ENCODE measurements at places on chromosomes 2 and 18. TPM values are rescaled to one million over a fixed set of nuclear protein-coding genes. Genes with fewer than 3 reads are reported as not detected.

DNA sequence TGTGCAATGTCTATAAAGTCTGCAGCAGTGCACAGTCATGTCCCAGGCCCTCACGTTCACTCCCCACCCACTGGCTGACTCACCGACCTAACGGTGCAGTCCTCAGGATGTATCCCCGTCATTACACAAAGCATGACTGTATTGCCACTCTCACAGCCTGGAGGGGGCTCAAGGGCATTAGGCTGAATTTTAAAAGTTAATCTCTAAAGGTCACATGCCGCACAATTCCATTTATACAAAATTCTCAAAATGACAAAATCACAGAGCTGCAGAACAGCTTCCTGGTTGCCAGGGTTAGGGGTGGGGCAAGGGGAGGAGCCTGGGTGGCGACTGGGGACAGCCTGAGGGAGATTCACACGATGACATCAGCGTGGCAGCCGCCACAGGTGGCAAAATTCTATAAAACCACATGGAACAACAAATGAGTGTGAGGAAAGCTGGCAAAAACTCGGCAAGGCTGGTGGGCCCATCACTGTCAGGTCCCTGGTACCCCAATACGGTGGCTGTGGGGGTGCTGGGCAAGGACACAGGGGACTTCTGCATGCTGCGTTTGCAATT lies 97.6 kb downstream of the NDUFA10 start:
- no peaks in the 10 kb centered on the region for H3K36me3 ChIP-seq
- H3K4me1 ChIP-seq: no peaks in the 10 kb centered on the region
- no peak overlapping the region for H3K27ac ChIP-seq
- DNase-seq: peak; percentile 48
- no peaks in the 10 kb centered on the region for H3K27me3 ChIP-seq

GRCh38 chr18:31077878-31078277 lies 24.3 kb downstream of the DSC2 start:
- H3K27ac ChIP-seq: no peak overlapping the region
- H3K36me3 ChIP-seq: peaks cover 85% of the 10 kb centered on the region
- no peak for DNase-seq

DNA sequence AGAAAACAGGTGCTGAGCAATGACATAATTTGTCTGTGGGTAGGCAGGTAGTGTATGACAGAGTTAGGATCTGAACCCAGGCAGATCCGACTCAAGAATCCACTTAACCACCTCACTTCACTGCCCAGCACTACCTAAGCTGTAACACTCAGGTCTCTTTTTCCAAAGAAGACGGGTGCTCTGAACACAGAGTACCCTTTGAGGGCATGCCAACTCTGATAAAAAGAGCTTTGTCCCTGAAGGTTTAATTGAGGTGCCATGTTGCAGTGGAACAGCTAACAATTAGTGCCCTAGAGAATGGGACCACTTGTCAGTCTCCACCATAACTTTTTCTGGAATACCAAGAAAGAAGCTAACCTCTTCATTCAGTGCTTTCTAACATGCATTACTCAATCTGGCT lies 11.3 kb downstream of the ABHD3 start:
- H3K27me3 ChIP-seq: no peaks in the 10 kb centered on the region
- no peak overlapping the region for H3K27ac ChIP-seq
- no peak overlapping the region for H3K4me3 ChIP-seq

DNA sequence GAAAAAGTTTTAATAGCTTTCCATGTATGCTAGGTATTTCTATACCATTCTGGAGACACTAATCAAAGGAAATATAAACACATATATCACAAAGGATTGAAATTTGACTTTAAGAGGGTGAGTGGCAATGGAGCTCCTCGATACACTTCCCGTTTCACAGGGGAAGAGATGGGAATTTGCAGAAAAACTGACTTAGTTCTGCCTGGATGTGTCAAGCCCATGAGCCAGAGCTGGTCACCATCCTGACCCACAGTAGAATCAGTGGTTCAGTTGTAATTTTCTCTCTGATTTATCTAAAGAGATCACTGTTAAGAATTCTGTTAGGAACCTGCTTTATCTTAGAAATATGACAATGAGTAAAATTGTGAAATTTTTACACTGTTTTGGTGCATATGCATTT lies 34.2 kb downstream of the PLCL1 start:
- DNase-seq: no peak
- no peak overlapping the region for H3K4me3 ChIP-seq
- no peak overlapping the region for H3K27ac ChIP-seq
- no peaks in the 10 kb centered on the region for H3K4me1 ChIP-seq
- no peaks in the 10 kb centered on the region for H3K36me3 ChIP-seq

DNA sequence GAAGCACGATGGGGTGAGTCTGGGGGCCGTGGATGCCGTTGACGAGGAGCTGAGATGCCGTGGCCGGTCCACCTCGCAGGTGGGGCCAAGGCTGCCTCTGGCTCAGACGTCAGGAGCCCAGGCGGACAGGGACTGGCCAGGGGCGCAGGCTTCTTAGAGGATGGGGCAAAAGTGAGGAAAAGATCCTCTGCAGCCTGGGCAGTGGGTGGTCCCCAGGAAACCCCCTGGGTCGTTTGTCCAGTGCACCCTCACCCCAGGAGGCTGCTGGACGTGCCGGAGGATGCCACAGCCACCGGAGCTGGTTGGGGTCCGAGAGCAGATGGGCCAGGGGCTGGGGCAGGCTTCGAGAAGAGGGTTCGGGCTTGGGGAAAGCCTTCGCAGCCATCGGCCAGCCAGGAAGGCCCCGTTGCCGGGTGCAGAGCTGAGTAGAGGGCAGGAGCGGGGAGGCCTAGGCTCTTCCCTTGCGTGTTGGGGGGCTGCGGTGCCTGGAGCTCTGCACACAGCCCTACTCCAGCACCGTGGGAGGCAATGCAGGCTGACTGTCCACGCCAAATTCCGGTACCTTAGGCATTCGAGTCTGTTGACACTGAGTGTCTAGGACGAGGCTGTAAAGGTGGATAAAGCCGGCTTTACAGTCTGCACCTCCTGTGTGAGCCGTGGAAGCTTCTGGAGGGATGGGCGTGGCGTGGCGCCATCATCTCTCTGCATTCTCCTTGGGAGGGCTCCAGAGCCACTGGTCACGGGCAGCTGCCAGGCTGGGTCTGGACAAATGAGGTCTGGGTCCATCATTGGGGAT lies 18.8 kb downstream of the GPC1 start:
- peaks cover 15% of the 10 kb centered on the region for H3K27me3 ChIP-seq
- H3K4me1 ChIP-seq: peaks cover 10% of the 10 kb centered on the region
- H3K27ac ChIP-seq: no peak overlapping the region
- peak; percentile 67 for DNase-seq
- no peaks in the 10 kb centered on the region for H3K36me3 ChIP-seq

- H3K4me3 ChIP-seq: no peak overlapping the region
- no peaks in the 10 kb centered on the region for H3K4me1 ChIP-seq
- no peak overlapping the region for H3K27ac ChIP-seq
- no peaks in the 10 kb centered on the region for H3K36me3 ChIP-seq
Measured at GRCh38 chr2:224357098-224357901, 44.6 kb downstream of the FAM124B start.

DNA sequence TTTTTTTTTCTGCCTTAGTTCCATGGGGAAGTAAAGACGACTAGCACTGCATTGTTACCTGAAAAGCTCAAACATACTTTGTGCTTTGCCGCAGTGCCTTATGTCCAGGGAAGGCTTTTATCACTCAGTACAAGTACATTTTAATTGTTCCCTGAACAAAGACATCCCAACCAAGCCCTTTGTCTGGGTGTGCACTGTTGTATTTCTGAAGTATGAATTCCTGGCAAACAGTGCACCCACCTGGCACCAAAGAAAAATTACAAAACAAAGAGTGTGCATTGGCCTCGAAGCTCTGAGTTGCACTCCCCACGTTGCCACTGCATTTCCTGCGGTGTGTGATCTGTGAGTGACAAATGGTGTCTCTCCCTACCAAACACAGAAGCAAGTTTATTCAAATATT lies 858.5 kb upstream of the PIK3C3 start:
- no peak overlapping the region for H3K4me3 ChIP-seq
- H3K36me3 ChIP-seq: no peaks in the 10 kb centered on the region
- H3K27me3 ChIP-seq: no peaks in the 10 kb centered on the region
- no peak overlapping the region for H3K27ac ChIP-seq

DNA sequence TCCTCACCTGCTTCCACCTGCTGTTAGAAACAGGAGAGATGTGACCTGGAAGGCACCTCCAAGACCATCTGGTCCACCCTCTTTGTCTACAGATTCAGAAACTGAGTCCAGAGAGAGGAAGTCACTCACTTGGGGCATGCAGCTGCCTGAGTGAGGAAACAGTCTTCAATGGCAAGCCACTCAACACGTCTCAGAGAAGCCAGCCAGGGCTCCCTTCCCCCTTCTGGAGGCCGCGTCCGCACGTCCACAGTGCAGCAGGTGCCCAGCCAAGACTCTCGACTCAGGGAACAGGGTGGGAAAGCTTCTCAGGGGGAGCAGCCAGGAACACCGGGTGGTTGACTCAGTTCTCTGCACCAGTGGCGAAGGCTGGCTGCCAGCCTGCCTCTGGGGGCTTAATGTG lies 201.7 kb downstream of the BCL11A start:
- H3K4me3 ChIP-seq: no peak overlapping the region
- no peak overlapping the region for H3K27ac ChIP-seq
- peaks cover 5% of the 10 kb centered on the region for H3K4me1 ChIP-seq
- DNase-seq: peak; percentile 43
- peaks cover 4% of the 10 kb centered on the region for H3K27me3 ChIP-seq

- H3K27me3 ChIP-seq: no peaks in the 10 kb centered on the region
- H3K36me3 ChIP-seq: no peaks in the 10 kb centered on the region
- H3K4me3 ChIP-seq: no peak overlapping the region
- H3K27ac ChIP-seq: no peak overlapping the region
- no peak for DNase-seq
Measured at GRCh38 chr2:69010437-69011194, 2.4 kb upstream of the ANTXR1 start.

GRCh38 chr2:3131636-3132326 lies 245.8 kb downstream of the EIPR1 start:
- H3K4me1 ChIP-seq: no peaks in the 10 kb centered on the region
- no peak overlapping the region for H3K4me3 ChIP-seq

DNA sequence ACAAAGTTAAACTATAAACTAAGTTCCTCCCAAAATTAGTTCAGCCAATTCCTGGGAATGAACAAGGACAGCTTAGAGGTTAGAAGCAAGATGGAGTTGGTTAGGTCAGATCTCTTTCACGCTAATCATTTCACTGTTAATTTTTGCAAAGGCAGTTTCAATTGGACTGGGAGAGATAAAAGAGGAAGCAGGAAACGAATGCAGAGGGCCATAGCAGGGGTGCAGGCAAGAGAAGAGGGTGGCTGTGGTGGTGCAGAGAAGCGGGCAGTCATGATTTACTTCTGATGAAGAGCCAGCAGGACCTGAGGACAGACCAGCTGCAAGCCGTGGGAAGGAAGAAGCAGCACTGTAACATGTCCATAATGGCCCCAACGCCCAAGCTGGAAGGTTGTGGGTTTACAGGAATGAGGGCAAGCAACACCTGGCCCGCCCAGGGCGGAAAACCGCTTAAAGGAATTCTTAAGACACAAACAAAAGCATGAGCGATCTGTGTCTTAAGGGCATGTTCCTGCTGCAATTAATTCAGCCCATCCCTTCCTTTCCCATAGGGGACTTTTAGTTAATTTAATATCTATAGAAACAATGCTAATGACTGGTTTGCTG lies 4.1 kb upstream of the RMP24 start:
- DNase-seq: no peak
- H3K27ac ChIP-seq: no peak overlapping the region
- H3K36me3 ChIP-seq: no peaks in the 10 kb centered on the region
- no peaks in the 10 kb centered on the region for H3K4me1 ChIP-seq
- H3K4me3 ChIP-seq: no peak overlapping the region

GRCh38 chr2:97757062-97757461 lies 43.7 kb downstream of the ZAP70 start:
- H3K36me3 ChIP-seq: peaks cover 90% of the 10 kb centered on the region
- no peak for DNase-seq
- no peaks in the 10 kb centered on the region for H3K27me3 ChIP-seq

Gene FIGN
- 18.6 TPM for total RNA-seq

DNA sequence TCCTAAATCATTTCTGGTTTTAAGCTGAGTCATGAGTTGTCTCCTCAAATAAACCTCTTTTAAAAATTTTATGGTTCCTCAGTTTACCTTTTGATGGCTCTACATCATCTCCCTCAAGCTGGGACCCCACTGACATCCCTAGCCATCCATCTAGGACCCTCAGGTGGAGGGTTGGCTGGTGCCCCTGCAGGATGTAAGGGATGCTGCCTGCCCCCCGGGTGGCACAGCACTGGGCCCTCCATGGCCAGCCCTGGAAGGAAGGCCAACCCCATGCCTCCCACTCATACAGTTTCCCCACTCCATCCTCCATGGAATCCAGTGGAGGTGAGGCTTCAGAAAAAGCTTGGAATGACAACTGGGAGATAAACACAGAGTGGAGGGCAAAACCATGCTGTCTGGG lies 17.2 kb upstream of the GPC1 start:
- no peak overlapping the region for H3K4me3 ChIP-seq
- H3K27me3 ChIP-seq: no peaks in the 10 kb centered on the region
- no peaks in the 10 kb centered on the region for H3K36me3 ChIP-seq

Gene MDH1B
- 1.5 TPM for total RNA-seq

Gene SERPINB10
- not detected for total RNA-seq

DNA sequence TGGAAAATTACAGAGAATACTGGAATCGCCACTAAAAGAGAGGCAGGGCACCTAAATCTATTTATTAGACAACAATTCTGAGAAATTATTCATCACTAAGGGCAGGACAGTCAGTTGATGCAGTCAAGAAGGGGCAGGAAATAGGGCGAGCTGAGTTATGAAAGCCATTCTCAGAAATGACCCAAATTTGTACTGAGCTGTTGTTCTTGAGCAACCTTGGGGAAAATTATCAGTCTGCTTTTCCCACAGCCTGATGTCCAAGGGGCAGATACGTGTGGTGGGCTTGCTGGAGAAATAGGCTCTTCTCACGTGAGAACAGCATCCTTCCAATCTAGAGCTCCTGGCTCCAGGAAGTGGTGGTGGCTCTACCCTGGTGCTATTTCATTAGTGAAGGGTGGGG lies 38.6 kb downstream of the STON1 start:
- no peaks in the 10 kb centered on the region for H3K27me3 ChIP-seq
- DNase-seq: no peak
- H3K4me1 ChIP-seq: no peaks in the 10 kb centered on the region
- H3K27ac ChIP-seq: no peak overlapping the region
- no peak overlapping the region for H3K4me3 ChIP-seq
- no peaks in the 10 kb centered on the region for H3K36me3 ChIP-seq

Gene OSBPL6
- 3.6 TPM for total RNA-seq

GRCh38 chr2:11903085-11903606 lies 156.7 kb downstream of the LPIN1 start:
- H3K36me3 ChIP-seq: no peaks in the 10 kb centered on the region
- no peak overlapping the region for H3K27ac ChIP-seq
- no peaks in the 10 kb centered on the region for H3K27me3 ChIP-seq
- no peak for DNase-seq
- H3K4me3 ChIP-seq: no peak overlapping the region

Gene PDK1
- 20.0 TPM for total RNA-seq

- H3K4me3 ChIP-seq: no peak overlapping the region
- no peak for DNase-seq
- no peaks in the 10 kb centered on the region for H3K27me3 ChIP-seq
- H3K36me3 ChIP-seq: no peaks in the 10 kb centered on the region
- H3K4me1 ChIP-seq: no peaks in the 10 kb centered on the region
- no peak overlapping the region for H3K27ac ChIP-seq
Measured at GRCh38 chr2:234528410-234529148, 31.7 kb upstream of the ARL4C start.

Gene CSRNP3
- 13.6 TPM for total RNA-seq

Measured in endodermal cell (in vitro differentiated cells).